ENCODE measurements at places on chromosomes 5 and 9.
A peak's percentile ranks its signal among the peaks of the same experiment; 100 is the strongest.

DNA sequence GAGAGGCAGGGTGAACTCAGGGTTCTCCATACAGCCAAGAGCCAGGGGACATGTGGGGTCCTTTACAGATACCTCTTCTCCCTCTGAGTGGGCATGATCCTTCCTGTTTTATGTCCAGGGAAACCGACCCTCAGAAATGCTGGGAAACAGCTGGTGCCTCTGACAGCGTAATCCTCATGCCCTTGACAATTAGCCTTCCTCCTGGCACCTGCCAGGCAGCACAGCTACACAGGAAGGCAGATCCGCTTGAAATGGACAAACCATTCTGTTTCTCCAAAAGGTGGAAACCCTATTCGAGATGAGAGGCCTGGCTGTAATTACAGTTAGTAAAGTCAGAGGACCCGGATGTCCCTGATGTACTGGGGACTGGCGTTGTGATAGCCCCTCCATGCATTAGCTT is 7.2 kb downstream of the ERGIC1 start:
- DNase-seq, result peak; percentile 93

- no peak for DNase-seq
Observed at GRCh38 chr5:123448017-123448617, 24.9 kb upstream of the CEP120 start.

- DNase-seq, result peak; percentile 48
Observed at GRCh38 chr9:14692470-14693250, 572 bp downstream of the ZDHHC21 start.

- peak; percentile 94 for DNase-seq
Observed at GRCh38 chr9:25678147-25678666, at the start of gene TUSC1. Gene TUSC1, minus strand, starts transcription at chr9:25678444. Its CDS starts 132 bp downstream, at chr9:25678312.

DNA sequence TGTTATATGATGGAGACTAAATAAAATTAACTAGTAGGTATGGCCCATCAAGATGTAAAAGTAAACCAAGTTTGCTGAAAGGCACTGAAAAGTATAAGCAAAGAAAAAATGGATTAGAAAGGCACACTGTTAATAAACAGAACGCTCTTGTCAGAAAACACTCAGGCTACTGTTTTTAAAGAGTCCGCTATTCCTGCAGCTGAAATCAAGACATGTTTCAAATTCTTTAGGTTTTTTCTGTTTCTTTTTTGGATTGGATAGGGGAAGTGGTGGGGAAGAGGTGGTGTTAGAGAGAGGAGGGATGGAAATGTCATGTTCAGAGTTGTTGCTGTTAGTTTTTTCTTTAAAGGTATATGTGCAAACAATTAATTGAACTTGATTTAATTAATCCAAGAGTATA is 17.5 kb downstream of the OSTF1 start:
- DNase-seq, result no peak

- no peak for DNase-seq
Observed at GRCh38 chr9:114348261-114348905, 18.7 kb downstream of the ORM2 start.

- no peak for DNase-seq
Observed at GRCh38 chr5:56791396-56791795, 24.0 kb upstream of the MAP3K1 start.

DNA sequence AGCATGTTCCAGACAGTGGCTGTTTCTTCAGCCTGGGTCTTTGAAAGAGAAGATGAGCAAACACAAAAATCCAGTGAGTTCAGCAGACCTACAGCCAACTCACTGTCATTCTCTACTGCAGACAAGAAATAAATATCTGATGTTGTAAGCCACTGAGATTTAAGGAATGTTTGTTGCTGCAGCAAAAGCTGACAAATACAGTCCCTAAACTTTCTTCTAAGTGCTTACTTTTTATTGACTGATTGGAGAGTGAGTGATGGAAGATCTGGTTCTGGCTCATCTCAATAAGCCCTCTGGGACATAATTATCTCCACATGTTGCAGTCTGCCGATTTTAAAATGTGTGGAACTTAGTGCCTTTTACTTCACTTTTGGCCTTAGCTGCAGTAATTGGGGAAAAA is 69.9 kb upstream of the LMNB1 start:
- no peak for DNase-seq

- DNase-seq, result no peak
Observed at GRCh38 chr9:23278561-23278960, 547.5 kb downstream of the ELAVL2 start.
